ENCODE measurements at places on chromosomes 1 and 21. TPM values are rescaled to one million over a fixed set of nuclear protein-coding genes. Genes with fewer than 3 reads are reported as not detected.

Gene DPYD
- 116 TPM for total RNA-seq

Gene OR2M3
- not detected for total RNA-seq

Gene CD2
- total RNA-seq, result under 0.01 TPM

Gene PRAMEF7
- not detected for total RNA-seq

Gene OR2T29
- not detected for total RNA-seq

Gene FCGR1A
- not detected for total RNA-seq

Gene OLIG2
- not detected for total RNA-seq

Gene ADORA3
- not detected for total RNA-seq

Gene PLPP3
- total RNA-seq, result 265 TPM

Gene INKA2
- 2.6 TPM for total RNA-seq

Gene CRABP2
- total RNA-seq, result 248 TPM

Gene DMBX1
- total RNA-seq, result not detected

Gene DCDC2B
- total RNA-seq, result not detected

Gene SDC3
- 15.6 TPM for total RNA-seq
